ENCODE measurements at places on chromosomes 12 and 14.

- no peak for DNase-seq
These were observed 105.2 kb upstream of the RESF1 start for GRCh38 chr12:31853977-31854376.

DNA sequence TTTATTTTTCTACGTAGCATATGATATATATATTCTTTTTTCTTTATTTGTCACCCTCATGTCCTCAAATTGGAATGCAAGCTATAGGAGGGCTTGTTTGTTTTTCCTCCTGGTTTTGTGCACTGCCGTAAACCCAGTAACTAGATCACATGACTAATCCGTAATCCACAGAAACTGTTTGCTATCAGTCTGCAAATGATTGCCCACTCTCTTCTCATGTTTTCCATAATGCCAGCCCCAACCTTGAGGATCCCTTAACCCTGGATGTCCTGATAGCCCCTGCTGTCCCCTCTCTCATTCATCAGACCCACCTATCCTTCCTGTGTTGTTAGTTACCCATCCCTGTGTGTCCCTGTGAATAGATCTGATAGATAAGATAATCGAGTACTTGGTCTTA lies 94.0 kb downstream of the TSPAN9 start:
- DNase-seq, result no peak

DNA sequence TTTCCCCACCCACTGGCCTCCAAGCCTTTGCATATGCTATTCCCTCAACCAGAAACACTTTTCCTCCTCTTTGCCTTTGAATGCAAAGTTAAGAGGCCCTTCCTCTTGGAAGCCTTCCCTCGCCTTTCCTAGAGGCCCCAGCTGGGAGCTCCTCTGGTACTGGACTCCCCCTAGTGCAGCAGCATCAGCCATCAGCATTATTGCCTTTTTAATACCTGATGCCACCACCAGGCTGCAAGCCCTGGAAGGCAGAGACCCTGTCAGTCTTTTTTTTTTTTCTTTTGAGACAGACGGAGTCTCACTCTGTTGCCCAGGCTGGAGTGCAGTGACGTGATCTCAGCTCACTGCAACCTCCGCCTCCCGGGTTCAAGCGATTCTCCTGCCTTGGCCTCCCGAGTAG lies 19.1 kb upstream of the PLA2G1B start:
- DNase-seq, result no peak

DNA sequence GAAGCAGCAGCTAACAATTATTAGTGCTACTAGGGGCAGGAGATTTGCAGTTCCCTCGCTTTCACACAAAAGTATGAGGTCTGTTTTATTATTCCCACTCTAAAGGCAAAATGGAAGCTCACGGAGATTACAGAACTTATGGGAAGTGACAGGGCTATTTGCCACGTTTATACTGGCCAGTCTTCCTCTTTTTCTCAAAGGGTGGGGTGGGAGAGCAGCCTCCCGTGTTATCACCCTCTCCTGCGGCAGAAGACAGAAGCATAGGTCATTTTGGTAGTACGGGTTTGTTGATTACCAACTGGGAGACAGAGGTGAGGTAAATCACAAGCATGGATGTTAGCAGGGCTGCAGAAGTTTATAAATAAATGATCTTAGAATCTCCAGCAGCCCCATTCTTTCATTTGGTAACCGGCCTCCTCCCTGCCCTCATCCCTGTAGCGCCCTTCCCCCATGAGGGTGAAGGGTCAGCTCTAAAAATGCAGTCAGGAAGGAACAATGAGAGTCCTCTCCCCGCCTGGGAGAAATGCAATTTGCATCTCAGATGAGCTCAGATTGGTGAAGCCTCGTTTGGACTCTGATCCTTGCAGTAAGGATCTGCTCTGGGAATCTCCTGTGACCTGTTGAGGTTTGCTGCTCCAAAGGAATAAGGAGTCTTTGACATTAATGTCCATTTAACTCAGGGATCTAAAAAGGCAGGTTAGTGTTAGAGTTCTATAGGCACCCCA lies 44.7 kb upstream of the SINHCAF start:
- DNase-seq, result no peak

- DNase-seq, result no peak
These were observed 4.0 kb upstream of the AQP2 start for GRCh38 chr12:49946497-49946896.

- no peak for DNase-seq
These were observed 936 bp downstream of the AKT1 start for GRCh38 chr14:104794631-104794992.
